Small intestine (tissue), 16 donors: ENCODE measurements at places on chromosomes 5 and 9.

GRCh38 chr5:175443514-175444059 is 395 bp downstream of the DRD1 start:
- no peaks in the 10 kb centered on the region for H3K4me1 ChIP-seq
- H3K27me3 ChIP-seq = peaks cover 31% of the 10 kb centered on the region
- DNase-seq = no peak
- no peak overlapping the region for H3K27ac ChIP-seq

GRCh38 chr9:17761984-17762676 is 183.3 kb downstream of the SH3GL2 start:
- H3K27ac ChIP-seq = no peak overlapping the region
- no peak overlapping the region for H3K4me3 ChIP-seq
- no peaks in the 10 kb centered on the region for H3K27me3 ChIP-seq
- no peaks in the 10 kb centered on the region for H3K36me3 ChIP-seq

GRCh38 chr5:131671409-131671808 is 36.4 kb upstream of the RAPGEF6 start:
- H3K27ac ChIP-seq = peak overlapping the region; percentile 47
- H3K4me1 ChIP-seq = peaks cover 3% of the 10 kb centered on the region
- no peaks in the 10 kb centered on the region for H3K27me3 ChIP-seq
- DNase-seq = no peak
- peaks cover 31% of the 10 kb centered on the region for H3K36me3 ChIP-seq

DNA sequence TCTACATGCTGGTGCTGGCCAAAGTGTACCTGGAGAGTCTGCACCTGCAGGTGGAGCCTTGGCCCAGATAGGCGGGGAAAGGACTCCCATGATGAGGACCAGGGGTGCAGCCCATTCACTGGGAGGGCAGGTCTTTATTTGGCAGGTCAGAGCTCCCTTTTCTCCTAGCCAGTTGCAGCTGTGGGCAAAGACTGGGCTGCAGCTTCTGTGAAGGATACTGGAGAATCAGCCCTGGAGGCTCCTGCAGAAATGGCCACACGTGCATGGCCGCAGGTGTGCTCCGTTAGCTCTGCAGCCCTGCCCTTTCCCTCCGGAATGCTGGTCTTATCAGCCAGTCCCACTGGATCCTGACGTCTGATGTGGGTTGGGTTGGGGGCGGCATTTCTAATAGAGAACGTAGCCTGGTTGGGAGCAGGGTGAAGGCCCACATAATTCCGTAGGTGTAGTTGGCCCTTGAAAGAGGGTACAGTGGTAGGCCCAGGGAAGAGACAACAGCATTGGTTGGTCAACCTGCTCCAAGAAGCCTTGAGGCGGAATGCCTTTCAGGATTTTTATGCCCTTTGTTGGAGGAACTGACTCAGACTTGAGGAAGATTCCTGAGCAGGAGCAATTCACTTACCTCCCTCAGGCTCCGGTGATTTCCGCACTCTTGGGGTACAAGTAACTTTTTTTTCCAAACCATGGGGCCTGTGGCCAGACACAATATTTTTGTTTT is 22.0 kb upstream of the TIFAB start:
- no peak for DNase-seq
- H3K4me3 ChIP-seq = no peak overlapping the region
- H3K27me3 ChIP-seq = no peaks in the 10 kb centered on the region
- no peaks in the 10 kb centered on the region for H3K4me1 ChIP-seq
- H3K27ac ChIP-seq = no peak overlapping the region

- no peaks in the 10 kb centered on the region for H3K36me3 ChIP-seq
- DNase-seq = peak; percentile 83
- no peak overlapping the region for H3K4me3 ChIP-seq
Measured at GRCh38 chr9:36328798-36329411, 70.7 kb upstream of the GNE start.

- H3K27ac ChIP-seq = no peak overlapping the region
- H3K36me3 ChIP-seq = no peaks in the 10 kb centered on the region
- no peak overlapping the region for H3K4me3 ChIP-seq
- no peaks in the 10 kb centered on the region for H3K27me3 ChIP-seq
Measured at GRCh38 chr5:84524491-84524890, 139.8 kb upstream of the EDIL3 start.

DNA sequence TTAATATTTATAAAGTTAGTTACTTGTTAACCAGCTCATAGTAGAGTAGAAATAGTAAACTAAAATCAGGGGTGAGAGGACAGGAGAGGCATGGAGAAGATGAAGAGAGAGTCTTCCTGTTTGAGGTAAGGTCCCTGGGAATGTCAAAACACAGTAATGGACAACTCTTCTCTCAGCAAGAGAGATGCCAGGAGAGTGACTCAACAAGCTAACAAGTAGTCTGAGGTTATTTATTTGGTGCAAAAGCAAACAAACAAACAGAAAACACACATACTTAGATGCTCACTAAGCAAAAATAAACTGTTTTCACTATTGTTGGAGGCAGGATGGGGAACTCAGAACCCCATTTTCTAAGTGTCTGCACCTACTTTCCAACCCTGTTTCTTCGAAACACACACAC is 333.2 kb upstream of the RFX3 start:
- no peaks in the 10 kb centered on the region for H3K4me1 ChIP-seq
- no peak overlapping the region for H3K4me3 ChIP-seq
- H3K27me3 ChIP-seq = no peaks in the 10 kb centered on the region

GRCh38 chr9:38048316-38048969 is 20.6 kb downstream of the SHB start:
- no peaks in the 10 kb centered on the region for H3K27me3 ChIP-seq
- peaks cover 10% of the 10 kb centered on the region for H3K4me1 ChIP-seq
- no peak for DNase-seq
- peak overlapping the region; percentile 88 for H3K27ac ChIP-seq
- H3K4me3 ChIP-seq = no peak overlapping the region
- H3K36me3 ChIP-seq = peaks cover 19% of the 10 kb centered on the region

- no peak overlapping the region for H3K4me3 ChIP-seq
- no peaks in the 10 kb centered on the region for H3K4me1 ChIP-seq
- DNase-seq = no peak
- H3K27ac ChIP-seq = no peak overlapping the region
- H3K27me3 ChIP-seq = no peaks in the 10 kb centered on the region
- peaks cover 10% of the 10 kb centered on the region for H3K36me3 ChIP-seq
Measured at GRCh38 chr9:135811801-135812200, 95.5 kb downstream of the CAMSAP1 start.

DNA sequence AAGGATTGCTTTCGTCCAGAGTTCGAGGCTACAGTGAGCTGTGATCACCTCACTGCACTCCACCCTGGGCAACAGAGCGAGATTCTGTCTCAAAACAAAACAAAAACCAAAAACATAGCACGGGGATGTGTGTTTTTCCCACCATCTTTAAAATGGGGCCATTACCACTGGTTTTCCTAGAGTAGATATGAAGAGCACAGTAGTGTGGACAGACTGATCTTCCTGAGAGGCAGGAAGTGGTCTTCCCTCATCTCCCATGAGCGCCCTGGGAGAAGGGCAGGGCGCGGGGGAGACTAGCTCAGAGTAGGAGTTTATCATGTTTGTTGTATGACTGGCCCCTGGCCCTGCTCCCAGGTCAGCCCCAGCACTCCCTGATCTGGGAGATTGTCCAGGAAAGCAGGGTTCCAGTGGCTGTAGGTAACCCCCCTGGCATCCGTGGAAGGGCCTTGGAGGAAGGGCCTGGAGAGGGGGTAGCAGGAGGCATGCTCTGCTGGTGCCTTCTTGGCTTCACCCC is 2.3 kb downstream of the SUSD3 start:
- H3K27me3 ChIP-seq = no peaks in the 10 kb centered on the region
- H3K4me3 ChIP-seq = no peak overlapping the region
- peaks cover 39% of the 10 kb centered on the region for H3K4me1 ChIP-seq
- DNase-seq = no peak

GRCh38 chr9:126236273-126236672 is 90.4 kb upstream of the MVB12B start:
- H3K4me3 ChIP-seq = no peak overlapping the region
- no peaks in the 10 kb centered on the region for H3K36me3 ChIP-seq
- H3K4me1 ChIP-seq = no peaks in the 10 kb centered on the region
- no peaks in the 10 kb centered on the region for H3K27me3 ChIP-seq

DNA sequence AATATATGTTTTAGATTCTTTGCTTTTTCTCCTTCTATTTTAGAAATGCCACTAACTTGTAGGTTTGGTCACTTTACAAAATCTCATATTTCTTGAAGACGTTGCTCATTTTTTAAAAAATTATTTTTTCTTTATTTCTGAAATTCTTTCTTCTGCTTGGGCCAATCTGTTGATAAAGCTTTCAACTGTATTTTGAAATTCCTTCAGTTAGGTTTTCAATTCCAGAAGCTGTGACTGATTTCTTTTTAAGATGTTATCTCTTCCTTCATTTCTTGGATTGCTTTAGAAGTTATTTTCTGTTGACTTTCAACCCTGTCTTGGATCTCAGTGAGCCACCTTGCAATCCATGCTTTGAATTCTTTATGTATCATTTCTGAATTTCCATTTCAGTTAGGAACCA is 64.2 kb downstream of the SLC25A46 start:
- H3K4me3 ChIP-seq = no peak overlapping the region
- no peaks in the 10 kb centered on the region for H3K4me1 ChIP-seq
- H3K36me3 ChIP-seq = no peaks in the 10 kb centered on the region
- DNase-seq = no peak

GRCh38 chr5:160047423-160047822 is 38.5 kb downstream of the TTC1 start:
- H3K4me3 ChIP-seq = no peak overlapping the region
- H3K27me3 ChIP-seq = no peaks in the 10 kb centered on the region
- DNase-seq = no peak

DNA sequence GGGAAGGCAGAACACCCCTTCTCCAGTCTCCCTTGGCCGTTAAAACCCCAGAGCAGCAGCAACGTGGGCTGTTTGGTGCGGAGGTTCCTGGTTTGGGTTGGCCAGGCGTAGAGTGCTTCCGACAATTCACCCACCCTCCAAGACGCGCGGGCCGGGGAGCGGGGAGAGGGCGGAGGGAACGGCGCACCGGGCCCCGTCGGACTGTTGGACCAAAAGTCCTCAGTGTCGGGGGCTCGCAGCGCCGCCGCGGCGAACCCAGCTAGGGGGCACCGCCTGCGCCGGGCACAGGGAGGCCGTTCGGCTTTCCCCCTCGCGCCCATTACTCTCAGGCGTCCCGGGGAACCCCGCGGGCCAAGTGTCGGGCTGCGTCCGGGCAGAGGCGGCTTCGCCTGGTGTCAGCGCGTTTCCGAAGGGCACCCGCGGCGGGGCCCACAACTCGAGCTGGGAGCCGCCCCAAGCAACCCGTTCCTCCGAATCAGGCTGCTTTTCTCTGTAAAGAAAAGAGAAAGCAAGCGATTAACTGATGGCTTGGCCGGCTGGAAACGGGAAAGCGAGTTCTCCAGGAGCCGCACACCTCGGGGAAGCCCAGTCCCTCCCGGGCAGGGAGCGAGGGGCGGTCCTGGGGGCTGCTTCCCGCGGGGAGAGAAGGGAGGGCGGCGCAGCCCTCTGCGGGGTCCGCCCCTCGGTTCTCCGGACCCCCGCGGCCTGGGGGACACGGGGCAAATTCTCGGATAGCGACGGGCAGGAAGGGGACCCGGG is 145.5 kb downstream of the ERCC6L2 start:
- peaks cover 10% of the 10 kb centered on the region for H3K27me3 ChIP-seq
- peak overlapping the region; percentile 91 for H3K27ac ChIP-seq
- DNase-seq = peak; percentile 26
- peak overlapping the region; percentile 27 for H3K4me3 ChIP-seq

DNA sequence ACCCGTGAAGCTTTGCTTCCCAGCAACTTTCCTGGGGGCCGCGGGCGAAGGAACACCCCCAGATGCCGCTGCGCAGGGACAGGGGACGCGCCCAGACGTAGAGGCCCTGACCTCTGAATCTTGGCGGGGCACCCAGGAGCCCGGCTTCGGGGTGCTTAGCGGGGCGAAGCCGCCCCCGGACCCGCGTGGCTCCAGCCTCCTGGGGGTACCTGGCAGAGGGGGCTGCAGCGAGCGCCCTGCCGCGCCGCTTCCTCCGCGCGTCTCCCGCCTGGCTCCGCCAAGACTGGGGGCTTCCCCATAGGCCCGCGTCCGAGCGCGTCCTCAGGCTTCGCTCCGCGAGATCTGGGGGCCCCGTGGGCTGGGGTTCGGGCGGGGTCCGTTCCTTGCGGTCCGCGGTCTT is 23.0 kb upstream of the ZNF782 start:
- H3K4me3 ChIP-seq = no peak overlapping the region
- H3K27me3 ChIP-seq = peaks cover 26% of the 10 kb centered on the region
- no peaks in the 10 kb centered on the region for H3K36me3 ChIP-seq
- no peak for DNase-seq
- H3K27ac ChIP-seq = no peak overlapping the region

- H3K27me3 ChIP-seq = no peaks in the 10 kb centered on the region
- no peak for DNase-seq
Measured at GRCh38 chr5:134131165-134131564, 16.7 kb downstream of the TCF7 start.

- no peaks in the 10 kb centered on the region for H3K36me3 ChIP-seq
- DNase-seq = no peak
- H3K4me1 ChIP-seq = no peaks in the 10 kb centered on the region
Measured at GRCh38 chr5:32542216-32543059, 42.9 kb upstream of the SUB1 start.

DNA sequence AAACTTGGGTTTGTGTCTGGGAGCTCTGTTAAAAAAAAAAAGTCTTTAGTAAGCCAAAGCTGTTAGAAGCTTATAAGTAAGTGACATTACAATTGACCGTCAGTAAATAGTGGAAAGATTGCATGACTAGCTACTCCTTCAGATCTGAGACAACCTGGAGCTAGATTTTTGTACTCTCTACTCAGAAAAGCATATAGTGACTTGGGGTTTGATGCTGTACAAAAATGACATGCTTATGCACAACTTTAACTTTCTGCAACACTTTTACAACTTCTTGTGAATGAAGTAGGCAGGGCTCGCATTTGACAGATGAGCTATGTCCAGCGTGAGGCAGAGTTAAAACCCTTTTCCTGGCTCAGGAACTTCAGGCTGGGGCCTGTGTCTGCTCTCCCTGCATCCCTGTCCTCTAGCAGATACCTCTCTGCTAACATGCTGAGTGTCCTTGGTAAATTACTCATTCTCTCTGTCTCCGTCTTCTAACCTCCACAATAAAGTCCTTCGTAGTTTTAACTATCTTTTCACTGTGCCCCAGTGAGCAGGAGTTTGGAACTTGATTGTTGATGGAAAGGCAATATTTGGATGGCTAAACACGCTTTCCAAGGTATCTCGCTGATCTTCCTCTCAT is 471 bp upstream of the GHR start:
- no peaks in the 10 kb centered on the region for H3K4me1 ChIP-seq
- H3K36me3 ChIP-seq = no peaks in the 10 kb centered on the region
- DNase-seq = no peak
- no peak overlapping the region for H3K4me3 ChIP-seq
- no peak overlapping the region for H3K27ac ChIP-seq

DNA sequence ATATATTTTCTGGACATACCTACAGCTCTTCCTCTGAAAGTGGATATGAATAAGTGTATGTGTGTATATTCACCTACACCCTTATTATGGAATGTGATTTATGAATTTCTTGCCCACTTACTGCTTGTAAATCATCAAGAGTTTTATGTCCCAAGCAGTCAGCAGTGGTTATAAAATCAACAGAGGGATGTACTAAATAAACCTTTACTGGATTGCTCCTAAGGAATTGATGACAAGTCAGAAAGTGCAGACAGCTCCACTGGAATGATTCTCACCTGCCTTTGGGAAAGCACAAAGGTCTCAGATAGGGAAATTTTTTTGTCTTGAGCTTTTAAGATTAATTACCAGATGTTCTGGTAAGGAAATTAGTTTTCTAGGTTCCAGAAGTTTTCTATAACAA is 9.3 kb downstream of the TMEM174 start:
- H3K27ac ChIP-seq = no peak overlapping the region
- no peaks in the 10 kb centered on the region for H3K36me3 ChIP-seq
- DNase-seq = peak; percentile 72
- H3K27me3 ChIP-seq = peaks cover 5% of the 10 kb centered on the region
- no peak overlapping the region for H3K4me3 ChIP-seq
